ENCODE measurements at places on chromosomes 12 and 14.

DNA sequence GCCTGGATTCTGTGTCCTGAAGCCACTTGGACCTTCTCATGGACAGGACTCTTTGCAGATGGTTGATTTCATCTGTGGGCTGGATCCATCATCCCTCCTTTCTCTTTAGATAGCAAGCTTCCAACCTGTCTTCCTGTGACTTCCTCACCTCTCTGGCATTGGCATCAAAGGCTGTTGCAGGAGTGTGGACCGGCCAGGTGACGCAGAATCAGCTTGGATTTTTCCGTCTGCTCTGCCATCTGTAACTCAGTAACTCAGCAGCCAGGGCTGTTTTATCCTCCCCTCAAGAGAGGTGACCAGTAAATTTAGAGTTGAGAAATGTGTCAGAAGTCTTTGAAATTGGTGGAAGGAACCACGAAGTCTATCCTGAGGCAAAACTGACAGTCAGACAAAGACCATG is 701.7 kb upstream of the TMEM132C start:
- no peak for DNase-seq

DNA sequence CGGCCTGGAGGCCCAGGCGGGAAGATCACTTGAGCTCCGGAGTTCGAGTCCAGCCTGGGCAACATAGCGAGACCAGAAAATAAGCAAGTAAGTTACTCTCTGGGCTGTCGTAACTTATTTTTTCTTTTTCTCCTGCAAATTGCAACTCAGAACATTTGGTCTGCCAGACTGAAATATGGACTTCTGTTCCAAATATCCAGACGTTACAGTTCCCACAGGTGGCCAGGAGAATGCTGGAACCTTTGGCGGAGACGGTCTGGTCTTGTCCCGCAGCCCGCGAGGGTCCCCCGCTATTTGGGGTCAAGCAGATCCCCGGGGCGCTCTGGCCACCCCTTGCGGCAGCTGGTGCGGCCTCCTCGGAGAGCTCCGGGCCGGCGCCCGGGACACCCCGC is 488 bp upstream of the PLEKHH1 start:
- DNase-seq: no peak

GRCh38 chr14:102593061-102593824 is 794 bp downstream of the RCOR1 start:
- peak; percentile 34 for DNase-seq

DNA sequence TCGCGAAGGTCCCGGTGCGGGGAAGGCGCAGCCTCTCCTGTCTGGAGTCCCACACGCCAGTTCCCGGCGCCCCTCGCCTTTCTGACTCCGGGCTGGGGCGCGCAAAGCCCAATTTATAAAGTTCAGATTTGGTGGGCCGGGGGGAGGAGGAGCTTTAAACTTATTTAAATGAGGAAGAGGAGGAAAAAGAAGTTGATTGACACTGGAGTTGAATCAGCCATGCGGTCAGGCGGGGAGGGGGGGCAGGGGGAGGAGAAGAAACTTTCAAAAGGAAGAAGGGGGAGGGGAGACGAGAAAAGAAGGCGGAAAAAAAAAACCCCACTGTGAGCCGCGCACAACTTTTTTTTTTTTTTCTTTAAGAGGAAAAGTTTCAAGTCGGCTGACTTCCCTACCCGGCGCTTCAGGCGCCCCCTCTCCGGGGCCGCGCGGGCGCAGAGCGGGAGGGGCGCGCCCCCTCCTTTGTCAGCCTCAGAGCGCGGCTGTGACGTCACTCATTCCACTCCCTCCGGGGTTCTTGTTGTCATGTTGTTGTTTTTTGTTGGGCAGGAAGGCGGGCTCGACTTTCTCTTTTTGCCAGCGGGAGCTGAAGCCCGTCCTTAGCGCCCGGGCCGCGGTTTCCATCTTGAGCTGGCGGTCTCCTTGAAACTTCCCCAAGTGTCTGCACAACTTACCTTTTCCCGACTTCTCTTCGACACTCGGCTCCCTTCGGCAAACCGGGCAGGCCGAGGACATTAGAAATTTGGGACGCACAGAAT is at the start of gene ZFP36L1:
ZFP36L1 (minus strand) TSS at position 89 of the 755 bp plus-strand sequence. CDS start 129 bp downstream, outside the sequence.
- peak; percentile 83 for DNase-seq

GRCh38 chr12:8081251-8081920 is 688 bp upstream of the NECAP1 start:
- DNase-seq: no peak

- no peak for DNase-seq
Measured at GRCh38 chr12:54229624-54230212, 40.9 kb upstream of the SMUG1 start.

DNA sequence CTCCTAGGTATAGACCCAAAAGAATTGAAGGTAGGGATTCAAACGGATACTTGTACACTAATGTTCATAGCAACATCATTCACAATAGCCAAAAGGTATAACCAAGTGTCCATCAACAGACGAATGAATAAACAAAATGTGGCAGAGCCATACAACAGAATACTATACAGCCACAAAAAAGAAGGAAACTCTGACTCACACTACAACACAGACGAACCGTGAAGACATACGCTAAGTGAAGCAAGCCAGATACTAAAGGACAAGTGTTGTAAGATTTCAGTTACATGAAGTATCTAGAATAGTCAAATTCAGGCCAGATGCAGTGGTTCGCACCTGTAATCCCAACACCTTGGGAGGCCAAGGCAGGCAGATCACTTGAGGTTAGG is 19.1 kb downstream of the CAMKK2 start:
- no peak for DNase-seq

DNA sequence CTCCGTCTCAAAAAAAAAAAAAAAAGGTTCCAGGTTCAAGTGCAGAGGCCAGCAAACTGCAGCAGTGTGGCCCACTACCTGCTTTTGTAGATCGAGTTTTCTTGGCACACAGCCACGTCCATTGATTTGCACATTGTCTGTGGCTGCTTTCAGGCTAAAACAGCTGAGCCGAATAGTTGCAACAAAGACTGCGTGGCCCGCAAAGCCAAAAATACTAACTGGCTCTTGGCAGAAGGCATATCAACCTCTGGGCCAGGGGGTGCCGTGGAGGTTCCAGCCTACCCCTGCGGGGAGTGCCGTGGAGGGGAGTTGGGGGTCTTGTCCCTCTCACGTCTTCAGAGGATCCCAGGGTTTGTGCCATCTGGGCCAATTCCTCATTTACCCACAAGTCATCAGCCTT is 170.1 kb downstream of the ADGRD1 start:
- DNase-seq: no peak

GRCh38 chr12:71220260-71220659 is 62.5 kb upstream of the TSPAN8 start:
- no peak for DNase-seq

GRCh38 chr12:103799857-103800771 is 40.9 kb downstream of the NT5DC3 start:
- no peak for DNase-seq

GRCh38 chr14:39033371-39033770 is 69.7 kb downstream of the SEC23A start:
- no peak for DNase-seq

DNA sequence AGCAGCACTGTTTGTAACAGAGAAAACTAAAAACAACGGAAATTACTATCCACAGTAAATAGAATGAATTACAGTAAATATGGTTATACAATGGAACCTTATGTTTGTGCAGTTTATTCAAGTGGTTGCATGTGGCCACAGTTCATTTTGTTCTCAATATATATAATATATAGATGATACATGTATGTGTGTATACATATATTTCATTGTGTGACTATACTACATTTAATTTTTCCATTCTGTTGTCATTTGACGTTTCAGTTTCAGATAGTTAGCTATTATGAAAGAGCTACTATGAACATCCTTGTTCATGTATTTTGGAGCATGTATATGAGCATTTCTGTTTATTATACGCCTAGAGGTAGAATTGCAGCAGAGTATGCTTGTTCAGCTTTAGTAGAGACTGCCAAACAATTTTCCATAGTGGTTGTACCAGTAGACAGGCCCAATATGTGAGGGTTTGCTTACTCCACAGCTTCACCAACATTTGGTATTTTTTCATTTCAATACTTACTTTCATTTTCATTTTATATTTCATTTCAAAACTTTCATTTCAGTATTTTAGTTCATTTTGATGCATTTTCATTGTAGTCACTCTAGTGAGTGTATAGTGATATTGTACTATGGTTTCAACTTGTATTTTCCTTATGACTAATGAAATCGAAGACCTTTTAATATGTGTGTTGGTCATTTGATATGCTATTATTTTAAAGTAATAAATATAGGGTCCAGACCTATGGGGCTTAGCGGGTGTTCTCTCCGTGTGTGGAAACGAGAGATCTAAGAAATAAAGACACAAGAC is 141.5 kb upstream of the FGD4 start:
- DNase-seq: no peak

GRCh38 chr14:46018846-46019420 is 632.6 kb downstream of the RPL10L start:
- no peak for DNase-seq

DNA sequence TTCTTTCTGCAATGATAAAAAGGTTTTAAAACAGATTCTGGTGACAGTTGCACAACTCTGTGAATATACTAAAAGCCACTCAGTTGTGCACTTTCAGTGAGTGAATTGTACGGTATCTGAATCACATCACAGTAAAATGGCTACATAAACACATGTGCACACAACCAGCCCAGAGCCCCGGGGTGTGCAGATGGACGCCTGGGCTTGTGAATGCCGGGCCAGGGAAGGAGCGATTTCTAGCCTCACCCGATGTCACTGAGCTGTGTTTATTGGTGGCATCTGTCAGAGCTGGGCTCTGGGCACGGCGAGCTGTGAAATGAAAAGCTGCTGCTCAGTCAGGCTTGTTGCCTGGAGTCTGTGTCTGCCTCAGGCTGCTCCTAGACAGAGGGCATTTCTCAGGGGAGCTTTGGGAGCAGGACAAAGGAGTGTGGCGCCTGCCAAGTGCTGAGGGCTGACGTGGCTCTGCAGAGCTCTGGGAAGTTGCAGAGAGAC is 25.9 kb downstream of the RHOF start:
- no peak for DNase-seq

DNA sequence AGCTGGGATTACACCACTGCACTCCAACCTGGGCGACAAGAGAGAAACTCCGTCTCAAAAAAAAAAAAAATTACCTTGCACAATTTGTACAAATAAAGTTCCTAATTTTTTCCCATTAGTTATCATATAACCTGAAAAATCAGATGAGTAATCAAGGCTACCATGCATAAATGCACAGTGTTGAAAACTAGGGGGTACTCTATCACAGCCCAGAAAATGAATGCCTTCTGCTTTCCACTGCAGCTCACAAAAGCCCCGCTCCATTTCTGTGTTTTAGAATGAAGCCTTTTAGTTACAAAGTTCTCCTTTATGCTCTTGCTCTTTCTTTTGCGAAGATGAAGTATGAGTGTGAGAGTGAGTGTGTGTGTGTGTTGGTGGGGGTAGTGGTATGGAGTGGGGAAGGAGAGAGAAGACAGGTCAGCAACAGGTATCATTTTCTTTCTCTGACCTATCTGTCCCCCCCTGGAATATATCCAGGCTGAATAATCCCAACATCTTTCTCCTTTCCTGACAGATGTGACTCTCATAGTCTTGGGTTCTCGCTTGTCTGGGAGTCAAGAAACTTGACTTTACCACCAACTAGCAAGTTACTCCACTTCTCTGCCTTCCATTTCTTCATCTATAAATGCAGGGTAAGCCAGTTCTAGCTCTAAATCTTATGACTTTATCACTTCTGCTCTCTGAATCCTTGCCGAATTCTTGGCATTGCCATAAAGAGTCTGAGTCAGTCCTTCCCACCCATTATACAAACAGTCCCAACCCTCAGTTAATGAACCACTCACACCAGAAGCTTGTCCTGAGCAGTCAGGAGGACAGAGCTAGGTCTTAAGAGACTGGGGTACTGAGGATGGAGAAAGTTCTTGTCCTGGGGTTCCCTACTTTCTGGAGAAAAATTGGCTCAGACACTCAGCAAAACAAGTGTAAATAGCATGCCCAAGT is 16.1 kb downstream of the BIN2 start:
- no peak for DNase-seq

- no peak for DNase-seq
Measured at GRCh38 chr14:101251812-101252442, 309.4 kb upstream of the DIO3 start.

- no peak for DNase-seq
Measured at GRCh38 chr14:64324461-64324860, 30.3 kb upstream of the ESR2 start.

DNA sequence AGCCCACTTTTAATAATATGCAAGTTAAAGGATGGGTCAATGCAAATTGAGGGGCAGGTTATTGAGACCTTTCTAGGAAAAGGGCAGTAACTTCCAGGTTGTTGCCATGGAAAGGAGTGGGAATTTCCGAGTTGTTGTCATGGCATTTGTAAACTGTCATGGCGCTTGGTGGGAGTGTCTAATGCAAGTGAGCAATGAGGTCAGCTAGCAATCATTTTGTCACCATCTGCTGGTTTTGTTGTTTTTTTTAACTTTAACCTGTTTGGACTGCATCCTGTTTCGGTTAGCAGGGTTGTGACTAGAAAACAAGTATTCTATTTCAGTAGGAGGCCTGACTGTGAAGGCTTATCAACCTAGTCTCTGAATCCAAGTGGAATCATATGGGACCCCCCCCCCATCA is 85.8 kb upstream of the TSPAN11 start:
- no peak for DNase-seq

GRCh38 chr12:39037115-39037514 is 131.7 kb upstream of the CPNE8 start:
- DNase-seq: no peak

- DNase-seq: no peak
Measured at GRCh38 chr12:104738776-104739642, 219.1 kb downstream of the SLC41A2 start.

All from stimulated activated CD4-positive, alpha-beta T cell treated with anti-CD3 and anti-CD28 coated beads, Interleukin-15, amount 100 ng/mL, for 48 hours (primary cell).